Uterus (tissue), 4 donors: ENCODE measurements at places on chromosomes 5 and 9. TPM values are rescaled to one million over a fixed set of nuclear protein-coding genes. Genes with fewer than 3 reads are reported as not detected.

Gene PCSK1
- total RNA-seq: not detected

- DNase-seq: no peak
These were observed 55.0 kb upstream of the APC start for GRCh38 chr5:112682621-112683061.

Gene C9orf50
- not detected for total RNA-seq

DNA sequence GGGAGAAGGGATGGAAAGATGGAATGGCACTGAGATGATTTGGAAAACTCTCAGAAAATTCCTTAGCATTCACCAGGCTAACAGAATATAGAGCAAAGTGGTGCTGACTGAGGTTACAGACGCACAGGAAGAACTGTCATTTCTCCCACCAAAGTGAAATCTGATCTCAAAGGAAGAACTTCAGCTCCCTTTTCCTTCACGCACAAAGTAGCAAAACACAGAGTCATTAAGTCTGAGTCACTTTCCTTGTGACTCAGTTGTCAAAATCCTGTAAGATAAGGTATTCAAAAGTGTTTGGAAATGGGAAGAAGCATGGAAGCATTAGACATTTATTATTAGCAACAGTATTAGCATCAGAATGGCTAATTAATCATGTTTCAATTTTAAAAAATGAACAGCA is 11.7 kb downstream of the MPDZ start:
- no peak for DNase-seq

GRCh38 chr5:128341056-128341455 is 197.0 kb downstream of the FBN2 start:
- DNase-seq: no peak

DNA sequence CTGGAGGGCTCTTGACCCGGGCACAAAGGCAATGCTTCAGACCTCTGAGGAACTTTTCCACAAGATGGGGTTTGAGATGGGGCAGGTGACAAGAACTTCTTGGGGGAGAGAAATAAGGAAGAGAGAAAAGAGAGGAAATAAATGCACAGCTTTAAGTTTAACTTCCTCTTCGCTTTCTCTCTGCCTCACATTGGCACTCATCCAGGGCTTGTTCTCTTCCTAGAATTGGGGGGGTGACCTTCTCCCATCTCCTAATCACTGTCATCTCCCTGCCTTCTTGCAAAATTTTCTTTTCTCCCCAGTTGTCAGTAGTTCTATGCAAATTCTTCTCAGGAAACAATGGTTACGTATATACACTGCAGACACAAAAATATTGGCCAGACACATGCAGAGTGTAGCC is 19.1 kb upstream of the ADCY2 start:
- DNase-seq: no peak

DNA sequence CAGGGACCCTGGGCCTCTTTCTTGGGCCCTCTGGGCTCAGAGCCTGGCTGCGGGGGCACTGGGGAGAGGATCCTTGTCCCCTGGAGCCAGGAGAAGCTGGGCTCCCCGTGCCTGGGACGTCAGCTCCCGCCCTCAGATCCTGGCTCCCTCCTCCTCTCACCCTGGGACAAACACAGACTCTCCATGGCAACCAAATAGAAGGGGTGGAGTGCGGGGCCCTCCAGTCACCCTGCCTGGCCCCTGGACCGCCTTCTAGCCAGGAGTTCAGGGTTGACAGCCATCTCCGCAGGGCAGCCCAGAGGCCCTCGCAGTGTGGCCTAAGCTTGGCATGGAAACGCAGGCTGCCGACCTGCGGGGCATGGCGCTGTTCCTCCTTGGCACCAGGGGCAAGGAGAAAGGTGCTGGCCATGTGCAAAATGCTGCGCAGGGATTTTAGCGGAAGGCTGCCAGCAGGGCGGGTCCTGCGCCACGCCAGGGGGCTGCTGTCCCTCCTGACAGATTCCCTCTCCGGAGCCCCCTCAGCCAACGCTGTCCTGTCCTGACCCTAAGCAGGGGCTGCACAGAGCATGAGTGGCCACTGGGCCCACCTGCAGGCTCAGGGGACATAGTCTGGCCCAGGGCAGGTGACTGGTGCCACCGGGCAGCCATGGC is 1.0 kb downstream of the ZDHHC11 start:
- DNase-seq: peak; percentile 14

Gene PTGER4
- 10.2 TPM for total RNA-seq

Gene NEUROG1
- total RNA-seq: not detected

Gene CCNO
- not detected for total RNA-seq
